ENCODE measurements at places on chromosomes 3 and 15. TPM values are rescaled to one million over a fixed set of nuclear protein-coding genes. Genes with fewer than 3 reads are reported as not detected.

Gene BFSP2
- total RNA-seq: not detected

Gene C3orf52
- total RNA-seq: 13.2 TPM

Gene PLOD2
- 13.4 TPM for total RNA-seq

Gene CIP2A
- 18.0 TPM for total RNA-seq

Data from testis (tissue), 5 donors.